Caki2 (cell line): ENCODE measurements at places on chromosomes 16 and 17. TPM values are rescaled to one million over a fixed set of nuclear protein-coding genes. Genes with fewer than 3 reads are reported as not detected.

The CRYM gene
- 10.7 and 20.5 TPM in 2 replicates for total RNA-seq

The KRTAP1-5 gene
- not detected in 2 replicates for total RNA-seq

The FBF1 gene
- 14.2 and 19.6 TPM in 2 replicates for total RNA-seq

The HBM gene
- total RNA-seq = not detected in 2 replicates

The CCL16 gene
- not detected in 2 replicates for total RNA-seq

The FSCN2 gene
- 0.37 and 1.6 TPM in 2 replicates for total RNA-seq

The CDH1 gene
- total RNA-seq = 0.03 TPM in 1 of 2 replicates, not detected in the other

The CLEC16A gene
- total RNA-seq = 17.7 and 25.7 TPM in 2 replicates
